ENCODE measurements at places on chromosomes 1 and 21. TPM values are rescaled to one million over a fixed set of nuclear protein-coding genes. Genes with fewer than 3 reads are reported as not detected.

DNA sequence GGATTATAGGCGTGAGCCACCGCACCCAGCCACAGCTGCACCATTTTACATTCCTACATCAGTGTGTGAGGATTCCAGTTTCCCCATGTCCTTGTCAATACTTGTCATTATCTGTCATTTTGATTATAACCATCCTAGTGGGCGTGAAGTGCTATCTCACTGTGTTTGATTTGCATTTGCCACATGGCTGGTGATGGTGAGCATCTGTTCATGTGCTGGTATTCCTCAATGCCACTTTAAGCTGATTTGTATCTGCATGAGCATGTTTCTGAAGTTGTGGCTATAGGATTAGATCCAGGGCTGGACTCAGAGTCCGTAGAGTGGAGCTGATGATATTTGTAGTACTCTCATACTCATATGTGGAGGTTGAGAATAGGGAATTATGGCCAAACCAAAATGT is 36.6 kb downstream of the SRRM1 start:
- no peak for DNase-seq

GRCh38 chr1:50880373-50880772 is 79.7 kb downstream of the FAF1 start:
- no peak for DNase-seq

Gene NEK2
- 0.61 TPM for total RNA-seq

DNA sequence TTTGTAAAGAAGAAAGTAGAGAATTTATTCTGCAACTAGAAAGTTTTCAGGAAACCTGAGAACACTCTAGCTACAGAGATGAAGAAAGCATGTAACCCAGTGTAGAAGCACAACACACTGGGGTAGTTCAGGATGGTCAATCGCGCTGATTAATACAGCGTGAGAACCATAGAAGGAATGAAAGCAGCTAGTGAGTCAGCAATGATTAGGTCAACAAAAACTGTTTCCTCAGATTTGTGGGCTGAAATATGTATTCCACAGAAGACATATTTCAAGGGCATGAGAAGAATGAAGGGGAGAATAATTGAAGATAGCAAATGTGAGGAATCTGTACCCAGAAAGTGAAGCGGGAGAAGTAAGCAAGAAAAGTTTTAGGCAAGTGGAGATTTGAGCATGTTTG is 97.8 kb upstream of the ADGRL2 start:
- no peak for DNase-seq

Gene KLHDC9
- 1.6 TPM for total RNA-seq

DNA sequence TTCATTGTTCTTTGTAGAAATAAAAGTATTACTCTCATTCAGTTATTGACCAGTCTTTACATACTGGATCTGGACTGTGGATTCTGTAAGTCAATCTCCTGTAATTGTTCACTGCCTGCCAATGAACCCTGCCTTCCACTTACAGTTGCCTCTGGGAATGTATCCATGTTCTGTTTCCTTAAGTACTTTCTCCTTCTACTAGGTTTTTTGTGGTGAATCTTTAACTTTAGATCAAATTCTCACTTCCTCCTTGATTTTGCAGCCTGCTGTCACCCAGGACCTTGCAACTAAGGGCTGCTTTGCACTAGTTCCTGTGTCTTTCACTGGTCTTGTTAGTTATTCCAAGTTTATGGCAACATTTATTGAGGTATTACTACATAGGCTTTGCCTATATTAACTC is 28.2 kb upstream of the ANKRD13C start:
- DNase-seq, result no peak
